Right ventricle myocardium inferior (tissue), 1 donor: ENCODE measurements at places on chromosomes 3 and 15.

GRCh38 chr3:16374047-16374934 is 109.3 kb downstream of the OXNAD1 start:
- no peak for DNase-seq

DNA sequence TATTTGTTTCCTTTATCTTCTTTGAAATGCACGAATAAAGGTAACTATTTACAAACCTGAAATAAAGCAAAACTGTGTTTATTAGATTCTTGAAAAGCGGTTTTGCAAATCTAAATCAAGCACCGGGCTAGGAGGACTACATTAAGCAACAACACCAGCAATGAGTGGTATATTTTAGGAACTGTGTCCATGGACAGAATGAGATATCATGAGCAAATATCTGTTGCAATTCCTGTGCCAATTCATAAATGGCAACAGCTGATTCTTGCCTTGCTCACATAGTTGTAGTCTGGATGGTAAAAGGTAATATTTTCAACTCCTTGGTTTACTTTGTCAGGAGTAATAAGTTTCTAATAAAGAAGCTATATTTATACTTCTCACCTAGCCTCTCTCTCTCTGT is 403.3 kb downstream of the LPP start:
- no peak for DNase-seq

DNA sequence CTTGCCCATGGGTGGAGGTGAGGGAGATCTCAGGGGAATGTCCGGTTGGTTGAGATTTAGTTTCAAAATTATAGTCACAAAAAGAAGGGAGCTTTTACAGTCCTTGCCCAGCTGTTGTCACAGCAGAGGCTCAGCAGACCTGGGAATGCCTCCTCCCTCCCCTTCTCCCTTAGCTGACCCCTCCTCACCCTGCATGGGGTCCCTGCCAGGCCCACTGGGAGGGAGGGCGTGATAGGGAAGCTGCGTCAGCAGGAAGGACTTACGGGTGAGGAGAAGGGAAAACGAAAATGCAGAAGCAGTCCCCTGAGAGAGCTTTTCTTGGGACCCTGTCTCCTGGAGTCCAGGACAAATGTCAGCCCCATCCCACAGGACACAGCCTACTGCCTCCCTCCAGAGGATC is 18.9 kb downstream of the SCN5A start:
- DNase-seq, result peak; percentile 4

- DNase-seq, result no peak
Observed at GRCh38 chr15:36284911-36285310, 294.5 kb upstream of the CDIN1 start.

GRCh38 chr15:85587707-85588411 is 206.9 kb downstream of the KLHL25 start:
- no peak for DNase-seq

DNA sequence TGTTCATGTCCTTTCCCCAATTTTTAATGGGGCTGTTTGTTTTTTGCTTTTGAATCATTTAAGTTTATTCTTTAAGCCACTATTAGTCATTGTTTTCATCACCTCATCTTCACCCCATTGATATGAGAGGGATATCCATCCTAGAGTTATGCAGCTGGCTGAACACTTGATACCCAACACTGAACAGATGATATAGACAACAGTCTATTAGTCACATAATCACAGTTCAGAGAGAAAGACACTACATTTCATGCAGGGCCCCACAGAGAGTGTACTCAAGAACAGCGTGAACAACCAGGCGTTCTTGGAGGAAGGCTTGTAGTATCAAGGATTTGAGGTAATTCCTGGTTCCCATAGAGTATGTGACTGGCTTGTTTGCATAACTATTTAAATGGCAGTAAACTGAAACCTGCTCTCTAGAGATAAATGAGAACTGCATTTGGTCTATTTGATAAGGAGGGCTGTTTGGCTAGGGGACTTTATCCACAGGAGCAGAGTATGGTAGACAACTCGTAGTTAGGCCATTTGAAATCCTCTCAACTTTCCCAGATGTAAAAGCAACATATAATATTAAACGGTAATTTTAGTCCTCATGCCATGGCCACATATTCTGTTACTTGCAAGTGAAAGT is 618.7 kb downstream of the SI start:
- no peak for DNase-seq

GRCh38 chr15:39508536-39508935 is 72.3 kb upstream of the THBS1 start:
- no peak for DNase-seq

DNA sequence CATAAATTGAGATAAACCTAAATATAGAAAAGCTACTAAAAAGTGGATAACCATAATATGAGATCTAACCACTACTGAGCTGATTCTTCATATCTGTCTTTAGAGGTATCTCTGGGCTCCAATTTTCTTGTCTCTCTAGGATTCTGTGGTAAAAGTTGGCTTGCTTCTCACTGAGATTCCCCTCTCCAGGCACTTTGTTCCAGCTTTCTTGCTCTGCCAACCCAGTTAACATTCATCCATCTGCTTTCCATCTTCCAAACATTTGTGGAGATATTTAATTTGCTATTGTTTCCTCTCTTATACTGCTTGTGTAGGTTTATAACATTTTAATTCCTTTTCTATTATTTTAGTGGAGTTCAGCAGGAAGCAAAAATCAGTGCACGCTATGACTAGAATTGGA is 97.6 kb upstream of the LMCD1 start:
- DNase-seq, result no peak

- DNase-seq, result no peak
Observed at GRCh38 chr3:126668450-126669401, 13.8 kb upstream of the TXNRD3 start.

- DNase-seq, result no peak
Observed at GRCh38 chr3:129622933-129623332, 16.5 kb upstream of the PLXND1 start.

DNA sequence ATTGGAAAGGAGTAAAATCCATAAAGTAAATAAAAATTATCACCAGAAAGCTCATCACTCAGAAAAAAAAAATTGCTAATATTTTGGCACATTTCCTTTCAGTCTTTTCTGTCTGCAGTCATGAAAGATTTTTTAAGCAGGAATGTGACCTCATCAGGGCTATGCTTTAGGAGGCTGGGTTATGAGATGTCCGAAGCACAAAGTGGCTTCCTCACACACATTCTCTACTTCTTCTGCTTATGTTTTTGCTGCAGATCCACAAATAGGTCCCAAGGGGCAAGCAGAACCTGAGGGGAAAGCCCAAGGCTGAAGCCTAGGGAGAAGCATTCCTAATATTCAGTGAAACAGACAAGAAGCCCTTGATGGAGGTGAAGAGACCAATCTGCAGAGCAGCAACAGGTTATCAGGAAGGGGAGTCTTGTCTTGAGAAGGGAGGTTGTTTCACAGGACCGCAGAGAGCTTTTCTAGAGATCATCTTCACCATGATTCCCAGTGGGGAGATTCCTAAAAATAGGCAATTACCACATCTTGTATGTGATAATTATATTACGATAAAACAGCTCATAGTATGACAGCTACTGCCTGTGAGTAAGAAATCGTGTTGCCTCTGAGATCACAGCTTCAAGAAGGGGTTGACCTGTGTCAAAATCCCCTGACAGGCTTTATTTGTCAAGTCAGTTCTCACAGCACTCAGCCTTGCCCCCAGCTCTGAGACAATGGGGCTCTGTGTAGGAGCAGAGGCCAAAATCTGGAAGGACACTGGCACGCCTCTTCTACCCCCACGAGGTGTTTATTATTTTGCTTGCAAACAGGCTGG is 60.5 kb downstream of the IGF2BP2 start:
- no peak for DNase-seq

- no peak for DNase-seq
Observed at GRCh38 chr15:101038327-101039003, 119.3 kb downstream of the LRRK1 start.

DNA sequence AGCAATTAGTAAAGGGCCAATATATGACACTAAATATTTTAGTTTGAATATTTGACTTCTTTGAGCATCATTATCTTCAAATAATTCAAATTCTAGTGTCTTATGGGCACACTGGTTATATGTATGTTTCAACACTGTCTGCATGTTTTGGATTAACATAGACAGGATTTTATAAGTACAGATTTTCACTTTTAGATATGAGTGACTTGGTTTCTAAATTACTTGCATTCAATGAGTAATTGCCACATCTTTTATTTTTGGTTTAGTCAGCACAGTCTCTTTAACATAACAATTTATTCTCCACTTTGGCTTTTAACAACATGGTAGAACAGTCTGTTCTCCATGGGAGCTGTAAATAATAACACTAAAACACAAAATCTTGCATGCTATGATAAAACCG is 674.8 kb downstream of the TBL1XR1 start:
- no peak for DNase-seq

DNA sequence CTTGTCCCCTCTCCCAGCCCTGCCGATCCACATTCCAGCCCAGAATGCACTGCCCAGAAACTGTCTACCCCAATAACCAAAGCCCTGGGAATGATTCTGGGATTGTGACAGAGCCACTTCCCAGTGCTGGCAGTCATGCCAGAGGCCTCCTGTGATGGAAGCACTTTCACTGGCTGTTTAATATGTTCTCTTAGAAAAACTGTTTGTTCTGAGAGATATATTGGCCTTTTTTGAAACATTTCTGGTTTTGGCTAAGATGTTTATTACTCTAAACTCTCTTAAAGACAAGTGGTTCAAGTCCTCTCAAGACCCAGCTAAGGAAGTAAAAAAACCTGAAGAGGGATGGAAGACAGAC is 74.0 kb upstream of the HACD2 start:
- no peak for DNase-seq

GRCh38 chr3:43198791-43199644 is 87.3 kb upstream of the SNRK start:
- DNase-seq, result no peak

- DNase-seq, result no peak
Observed at GRCh38 chr3:157872902-157873301, 233.3 kb downstream of the SHOX2 start.

- DNase-seq, result no peak
Observed at GRCh38 chr3:194198938-194199337, 63.0 kb downstream of the HES1 start.

DNA sequence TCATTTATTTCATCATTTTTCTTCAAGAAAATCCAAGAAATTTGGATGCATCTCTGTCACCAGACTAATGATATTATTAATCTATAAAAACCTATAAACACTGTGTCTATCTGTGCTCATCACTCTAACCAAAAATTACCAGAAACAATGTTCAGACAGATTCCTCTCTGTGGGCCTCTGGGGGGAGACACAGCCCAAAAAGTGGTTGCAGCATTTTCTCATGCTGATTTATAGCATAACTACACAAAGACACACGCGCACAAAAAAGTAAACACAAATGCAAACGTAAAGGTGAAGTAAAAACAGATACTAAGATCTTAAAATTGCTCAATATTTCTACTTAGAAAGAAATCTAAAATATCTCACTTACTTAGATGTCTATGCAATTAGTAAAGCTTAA is 976.0 kb downstream of the GBE1 start:
- DNase-seq, result no peak

GRCh38 chr3:8738639-8739038 is 5.0 kb downstream of the CAV3 start:
- DNase-seq, result no peak

DNA sequence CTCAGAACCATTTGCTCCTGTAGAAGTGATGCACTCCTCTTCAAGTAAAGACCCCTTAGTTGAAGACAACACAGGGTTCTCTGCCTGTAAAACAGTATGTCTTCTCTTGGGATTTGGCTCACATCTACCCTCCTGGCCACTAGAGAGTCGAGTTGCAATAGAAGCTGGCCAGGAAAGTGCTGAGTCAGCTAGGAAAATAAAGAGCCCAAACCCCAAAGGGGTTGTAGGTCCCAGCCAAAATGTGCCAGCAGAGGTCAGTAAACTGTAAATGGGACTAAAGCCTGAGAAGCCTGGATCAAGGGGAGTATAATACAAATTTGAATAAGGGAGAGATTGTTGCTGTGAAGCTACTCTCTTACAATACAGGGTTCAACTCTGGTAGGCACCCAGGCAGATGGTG is 37.2 kb upstream of the THBS1 start:
- no peak for DNase-seq

DNA sequence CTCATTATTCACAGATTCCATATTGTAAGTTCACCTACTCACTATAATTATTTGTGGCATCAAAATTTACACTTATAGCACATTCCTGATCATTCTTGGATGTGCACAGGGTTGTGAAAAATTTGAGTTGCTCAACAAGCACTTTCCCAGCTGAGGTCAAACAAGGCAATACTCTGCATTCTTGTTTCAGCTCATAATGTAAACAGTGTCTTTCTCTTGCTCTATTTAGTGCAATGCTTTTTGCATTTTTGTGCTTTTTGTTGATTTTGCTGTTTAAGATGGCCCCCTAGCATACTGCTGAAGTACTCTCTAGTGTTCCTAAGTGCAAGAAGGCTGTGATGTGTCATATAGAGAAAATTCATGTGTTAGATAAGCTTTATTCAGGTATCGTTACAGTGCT is 66.7 kb upstream of the TNIK start:
- DNase-seq, result no peak

GRCh38 chr15:82963471-82964341 is 11.2 kb upstream of the HOMER2 start:
- no peak for DNase-seq

DNA sequence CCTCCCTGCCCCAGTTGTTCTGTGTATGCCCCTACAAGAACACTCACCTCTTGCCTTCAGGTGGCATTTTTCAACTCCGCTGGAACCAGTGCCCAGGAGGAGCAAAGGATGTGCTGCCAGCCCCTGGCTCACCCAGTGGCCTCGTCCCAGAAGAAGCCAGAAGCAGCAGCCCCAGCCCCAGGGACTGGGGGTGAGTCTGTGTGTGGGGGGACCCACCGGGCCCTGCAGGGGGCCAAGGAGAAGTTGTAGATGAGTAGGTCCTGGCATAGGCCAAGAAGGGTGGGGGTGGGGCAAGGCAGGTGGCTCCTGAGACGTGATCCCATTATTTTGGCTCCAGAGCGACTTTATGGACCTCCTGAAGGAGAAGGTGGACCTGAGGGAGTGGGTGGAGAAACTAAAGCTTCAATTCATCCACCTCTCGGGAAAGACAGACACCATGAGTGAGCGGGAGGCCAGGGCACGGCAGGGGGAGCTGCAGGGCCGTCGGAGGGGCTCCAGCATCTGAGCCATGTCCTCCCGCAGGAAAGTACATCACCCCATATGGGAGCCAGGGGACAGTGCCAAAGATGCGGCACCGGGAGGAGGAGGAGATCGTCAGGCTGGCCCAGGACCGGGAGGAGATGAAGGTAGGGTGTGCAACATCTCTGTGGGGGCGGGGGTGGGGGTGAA is 29.3 kb downstream of the NGRN start:
- DNase-seq, result no peak

DNA sequence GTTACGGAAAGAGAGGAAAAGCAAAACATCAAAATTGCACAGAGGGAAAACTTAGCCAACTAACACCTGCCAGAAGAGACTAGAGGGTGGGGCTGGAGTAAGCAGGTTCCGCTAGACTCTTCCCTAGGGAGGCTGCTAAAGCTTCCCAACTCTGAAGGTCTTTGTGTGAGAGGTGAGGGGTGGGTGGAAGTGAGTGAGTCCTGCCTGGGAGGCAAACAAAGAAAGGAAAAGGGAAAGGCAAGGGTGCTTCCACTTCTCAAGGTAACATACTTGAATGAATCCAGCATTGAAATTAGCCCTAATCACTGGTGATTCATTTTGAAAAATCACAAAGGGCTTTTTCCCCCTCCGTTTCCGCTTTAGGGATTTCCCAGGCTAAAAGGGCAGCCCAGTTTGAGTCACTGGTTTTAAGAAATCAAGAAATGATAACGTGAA is 220.5 kb upstream of the ADAMTS9 start:
- no peak for DNase-seq

GRCh38 chr3:27610800-27611525 is 111.2 kb downstream of the EOMES start:
- no peak for DNase-seq
